ENCODE measurements at places on chromosomes 5 and 9.

GRCh38 chr5:103075442-103075841 lies 44.5 kb downstream of the GIN1 start:
- DNase-seq, result no peak

GRCh38 chr5:116225281-116225922 lies 140.6 kb downstream of the COMMD10 start:
- DNase-seq, result no peak

- no peak for DNase-seq
These were observed 65.5 kb upstream of the HSPA9 start for GRCh38 chr5:138640646-138641254.

DNA sequence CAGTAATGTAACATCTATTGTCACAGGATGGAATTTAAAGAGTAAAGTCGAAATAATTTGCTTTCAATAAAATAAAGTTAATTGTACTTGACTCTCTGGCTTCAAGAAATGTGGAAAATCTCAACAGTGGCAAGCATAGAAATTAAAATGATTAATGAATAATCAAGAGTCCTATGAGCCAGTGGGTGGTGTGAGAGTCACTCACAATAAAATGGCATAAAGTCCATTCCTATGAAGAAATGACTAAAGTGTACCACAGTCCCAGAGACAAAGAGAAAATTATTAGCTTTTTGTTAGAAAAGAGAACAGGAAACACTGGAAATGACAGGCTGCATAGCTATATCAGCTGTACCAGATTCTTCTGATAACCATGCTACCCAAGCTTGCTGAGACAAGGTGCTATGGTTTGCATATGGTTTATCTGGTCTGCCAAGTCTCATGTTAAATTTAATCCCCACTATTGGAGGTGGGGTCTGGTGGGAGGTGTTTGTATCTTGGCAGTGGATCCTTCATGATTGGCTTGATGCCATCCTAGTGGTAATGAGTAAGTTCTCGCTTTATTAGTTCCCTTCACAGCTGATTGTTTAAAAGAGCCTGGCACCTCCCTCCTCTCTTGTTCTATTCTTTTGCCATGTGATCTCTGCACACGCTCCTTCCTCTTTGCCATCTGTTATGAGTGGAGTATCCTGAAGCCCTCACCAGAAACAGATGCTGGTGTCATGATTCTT lies 647.7 kb upstream of the ITGA1 start:
- no peak for DNase-seq

DNA sequence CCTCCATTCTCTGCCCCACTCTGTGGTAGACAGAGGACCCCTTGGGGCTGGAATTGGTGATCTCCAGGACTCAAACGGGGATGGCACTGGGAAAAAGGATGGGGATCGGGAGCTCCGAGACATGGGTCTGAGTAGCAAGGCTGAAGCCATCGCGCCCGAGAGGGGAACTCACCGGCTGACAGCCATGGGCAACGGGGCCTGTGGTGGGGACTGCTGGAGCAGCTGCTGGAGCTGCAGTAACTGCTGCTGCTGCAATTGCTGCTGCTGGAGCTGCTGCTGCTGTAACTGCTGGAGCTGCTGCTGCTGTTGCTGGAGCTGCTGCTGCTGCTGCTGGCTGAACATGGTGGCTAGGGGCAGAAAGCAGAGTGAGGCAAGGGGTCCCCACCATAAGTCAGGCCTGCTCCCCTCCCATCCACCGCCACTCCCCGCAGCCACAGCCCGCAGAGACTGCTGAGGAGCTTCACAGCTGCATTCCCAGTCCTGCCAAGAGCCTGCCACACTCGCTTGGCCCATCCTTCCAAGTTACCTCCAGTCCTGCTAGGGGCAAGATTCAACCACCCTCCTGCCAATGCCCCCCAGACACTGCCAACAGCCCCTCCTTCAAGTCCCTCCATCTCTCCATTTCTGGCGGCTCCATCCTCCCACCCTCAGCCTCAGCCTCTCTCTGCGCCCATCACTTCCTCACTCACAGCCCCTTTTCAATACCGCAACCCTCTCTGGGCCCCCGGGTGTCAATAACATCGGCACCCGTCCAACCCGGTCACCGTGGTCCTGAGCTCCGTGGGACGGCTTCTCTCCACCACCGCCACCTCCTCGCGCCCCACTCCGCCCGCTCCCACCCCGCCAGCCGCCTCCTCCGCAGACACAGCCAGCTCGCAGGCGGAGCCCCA lies 611 bp downstream of the CIZ1 start:
- DNase-seq, result peak; percentile 52

GRCh38 chr5:52840277-52841050 lies 52.7 kb downstream of the ITGA1 start:
- no peak for DNase-seq

DNA sequence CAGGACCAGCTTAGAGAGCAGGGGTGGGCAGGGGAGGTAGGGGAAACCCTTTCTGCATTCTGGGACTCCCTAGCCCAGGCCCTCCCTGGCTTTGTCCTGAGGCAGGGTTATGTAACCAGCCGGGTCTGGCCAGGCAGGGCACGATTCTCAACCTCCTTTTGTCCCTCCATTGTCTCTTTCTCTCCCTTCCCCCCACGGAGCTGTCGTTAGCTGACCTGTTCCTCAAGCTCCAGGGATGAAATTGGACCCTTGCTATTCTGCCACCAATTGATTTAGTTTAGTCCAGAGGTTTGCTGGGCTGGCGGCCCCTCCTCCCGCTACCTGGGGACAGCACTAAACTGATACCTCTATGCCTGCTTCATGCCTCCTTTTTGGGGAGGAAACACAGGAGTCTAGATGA lies 9.4 kb upstream of the NDST1 start:
- no peak for DNase-seq

DNA sequence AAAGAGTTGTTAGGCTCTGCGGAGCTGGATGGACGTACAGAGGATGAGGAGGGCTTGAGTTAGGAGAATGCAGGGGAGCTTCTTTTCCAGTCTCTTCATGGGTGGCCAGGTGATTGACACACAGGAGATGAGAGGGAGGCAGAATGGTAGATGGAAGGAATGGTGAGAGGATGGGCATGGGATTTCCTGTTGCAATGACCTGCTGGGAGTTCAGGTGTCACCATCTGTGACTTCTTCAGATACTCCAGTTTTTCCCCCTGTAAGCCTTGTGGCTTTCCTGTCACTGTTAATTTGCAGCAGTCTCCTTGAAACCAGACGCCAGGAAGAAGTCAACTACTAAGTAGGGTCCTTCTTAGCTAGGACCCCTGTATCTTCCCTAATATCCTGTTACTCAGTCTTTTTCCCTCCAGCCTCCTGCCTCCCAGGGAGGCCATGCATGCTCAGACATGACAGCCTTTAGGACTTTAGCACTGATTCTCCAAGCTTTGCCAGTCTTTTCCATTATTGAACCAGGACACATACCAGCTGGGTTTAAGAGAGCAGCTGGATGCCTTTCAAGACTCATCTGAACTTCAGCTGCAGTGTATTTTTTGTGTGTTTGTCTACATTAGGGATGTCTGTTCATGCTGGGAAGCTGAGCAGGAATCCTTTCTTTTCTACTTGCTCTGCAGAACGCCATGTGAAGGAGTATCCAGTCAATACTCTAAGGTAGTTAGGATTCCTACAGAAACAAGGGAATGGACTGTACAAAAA lies 67.2 kb upstream of the CD180 start:
- DNase-seq, result no peak

DNA sequence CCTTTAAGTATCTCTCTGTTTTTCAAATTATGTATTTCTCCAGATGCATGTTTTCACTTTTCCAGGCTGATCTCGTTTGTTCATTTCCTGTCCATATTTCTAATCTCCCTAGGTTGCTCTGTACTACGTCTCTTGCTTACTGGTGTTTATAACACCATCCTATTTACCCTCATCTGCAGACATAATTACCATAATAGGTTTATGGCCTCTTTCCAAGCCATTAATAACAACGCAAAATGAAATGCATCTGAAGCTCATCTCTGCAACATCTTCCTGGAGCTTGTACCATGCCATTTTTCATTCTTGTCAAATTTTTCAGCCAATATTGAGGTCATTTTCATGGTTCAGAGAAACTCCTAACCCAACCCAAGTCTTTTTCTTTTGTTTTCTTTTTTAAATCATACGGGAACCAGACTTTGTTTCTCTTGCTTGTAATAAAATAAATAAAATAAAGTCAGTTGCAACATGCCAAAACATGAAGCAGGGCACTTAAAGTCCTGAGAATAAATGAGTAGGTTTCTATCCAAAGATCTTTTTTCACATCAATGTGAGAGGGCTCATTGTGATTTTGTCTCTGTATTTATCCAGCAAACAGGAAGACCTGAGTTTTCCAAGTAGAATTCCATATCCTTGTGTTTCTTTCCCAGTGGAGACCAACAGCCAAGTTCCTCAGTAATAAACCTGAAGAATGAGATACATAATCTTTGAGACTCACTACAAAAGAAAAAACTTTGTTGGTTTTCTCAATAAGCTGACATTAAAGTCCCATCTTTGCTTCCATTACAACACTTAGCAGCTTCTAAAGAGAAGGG lies 37.0 kb downstream of the DPYSL3 start:
- no peak for DNase-seq

- no peak for DNase-seq
These were observed 156.1 kb downstream of the SNX18 start for GRCh38 chr5:54673523-54674225.

- no peak for DNase-seq
These were observed 70.8 kb downstream of the PRELID2 start for GRCh38 chr5:145764325-145764724.

DNA sequence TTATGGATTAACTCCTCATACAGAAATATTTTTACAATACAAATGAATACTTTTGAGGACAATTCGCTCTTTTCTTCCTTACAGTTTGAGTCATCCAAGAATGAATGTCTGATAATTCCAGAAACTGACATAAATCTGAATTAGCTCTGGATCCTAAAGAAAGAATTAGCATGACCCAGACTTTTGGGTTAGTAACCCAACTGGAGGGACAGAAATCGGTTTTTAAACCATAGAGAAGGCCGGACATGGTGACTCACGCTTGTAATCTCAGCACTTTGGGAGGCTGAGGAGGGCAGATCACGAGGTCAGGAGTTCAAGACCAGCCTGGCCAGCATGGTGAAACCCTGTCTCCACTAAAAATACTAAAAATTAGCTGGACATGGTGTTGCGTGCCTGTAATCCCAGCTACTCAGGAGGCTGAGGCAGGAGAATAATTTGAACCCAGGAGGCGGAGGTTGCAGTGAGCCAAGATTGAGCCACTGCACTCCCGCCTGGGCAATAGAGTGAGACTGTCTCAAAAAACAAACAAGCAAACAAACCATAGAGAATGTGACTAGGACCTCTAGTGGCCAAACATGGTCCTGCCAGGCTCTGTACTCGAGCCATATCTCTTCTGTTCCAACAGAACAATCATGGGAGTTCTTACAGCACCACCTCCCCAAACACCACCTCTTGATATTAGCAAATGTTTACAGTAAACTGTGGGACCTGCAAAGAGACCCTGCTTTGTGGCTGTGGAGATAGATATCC lies 44.8 kb downstream of the LURAP1L start:
- DNase-seq, result no peak

DNA sequence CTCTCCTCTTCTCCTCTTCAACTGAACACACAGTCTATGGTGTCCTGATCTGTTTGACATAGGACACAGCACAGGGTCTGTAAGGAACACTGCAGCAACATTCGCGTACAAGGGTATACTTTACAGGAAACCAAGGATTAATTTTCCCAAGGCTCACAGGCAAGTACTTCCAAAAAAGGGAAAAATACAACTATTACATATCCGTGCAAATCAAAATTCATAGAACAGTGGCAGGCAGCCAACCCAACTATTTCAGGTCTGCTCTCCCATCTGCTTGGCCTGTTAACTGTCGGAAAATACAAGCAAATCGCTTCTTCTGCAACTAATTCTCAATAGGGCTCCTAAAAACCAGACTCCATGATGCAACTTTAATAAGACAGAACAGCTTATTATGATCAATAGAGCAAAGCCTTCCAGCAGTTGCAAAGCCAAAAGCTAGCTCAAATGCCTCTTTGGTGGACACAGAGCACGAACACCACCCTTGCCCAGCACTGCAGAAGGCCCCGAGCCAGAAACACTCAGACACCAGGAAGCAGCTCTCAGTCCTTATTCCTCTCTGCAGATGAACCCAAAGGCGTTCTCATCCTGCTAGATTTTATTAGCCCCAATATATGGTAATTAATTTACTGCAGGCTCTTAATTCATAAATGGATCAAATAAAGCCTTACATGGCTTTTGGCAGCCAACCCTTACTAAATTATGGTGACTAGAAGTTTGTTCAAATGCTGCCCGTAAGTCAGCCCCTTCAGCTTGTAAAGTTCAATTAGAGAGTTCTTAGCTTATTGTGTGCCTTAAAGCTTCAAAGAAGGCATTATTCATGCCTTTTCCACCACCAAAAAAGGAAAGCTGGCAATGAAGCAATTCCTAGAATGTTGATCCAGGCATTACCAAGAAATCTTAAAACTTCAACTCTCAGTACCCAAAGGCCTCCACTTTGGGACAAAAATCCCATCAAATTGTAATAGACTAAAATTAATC lies 68.8 kb downstream of the ZNF608 start:
- DNase-seq, result no peak

- DNase-seq, result no peak
These were observed 190.6 kb upstream of the MSX2 start for GRCh38 chr5:174533751-174534241.

DNA sequence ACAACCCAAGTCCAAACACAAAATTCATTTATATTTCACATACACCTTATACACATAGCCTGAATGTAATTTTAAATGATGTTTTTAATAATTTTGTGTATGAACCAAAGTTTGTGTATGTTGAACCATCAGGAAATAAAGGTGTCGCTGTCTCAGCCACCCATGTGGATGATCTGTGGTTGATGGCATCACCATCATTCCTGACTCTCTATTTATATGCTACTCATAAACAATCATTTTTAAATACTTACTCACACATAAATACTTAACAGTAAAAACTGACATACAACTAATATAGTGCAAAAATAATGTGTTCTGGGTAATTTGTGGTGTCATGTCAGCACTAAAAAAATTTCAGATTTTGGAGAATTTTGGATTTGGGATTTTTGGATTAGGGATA lies 38.4 kb downstream of the SMC5 start:
- DNase-seq, result no peak

DNA sequence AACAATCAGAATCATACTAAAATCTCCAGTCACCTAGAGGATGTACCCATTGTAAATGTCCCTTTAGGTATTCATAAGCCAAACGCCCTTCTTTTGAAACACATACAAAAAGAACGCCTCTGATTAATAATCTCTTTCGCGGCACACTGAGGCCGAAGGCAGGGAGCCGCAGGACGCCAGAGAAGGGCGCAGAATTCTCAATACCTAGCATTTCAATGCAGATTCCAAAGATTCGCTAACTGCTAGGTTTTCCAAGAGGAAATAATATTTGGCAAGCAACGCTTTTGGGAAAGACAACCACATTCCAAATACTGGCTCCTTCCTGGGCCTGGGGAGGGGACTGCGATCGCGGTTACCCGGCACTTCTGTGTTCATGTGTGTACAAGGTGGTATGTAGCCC lies 203.3 kb downstream of the MEF2C start:
- DNase-seq, result no peak

Measured in T-helper 2 cell (primary cell).